ENCODE measurements at places on chromosomes 6 and 20. TPM values are rescaled to one million over a fixed set of nuclear protein-coding genes. Genes with fewer than 3 reads are reported as not detected.

The C6orf58 gene
- not detected for total RNA-seq

The SIRPB2 gene
- 0.52 TPM for total RNA-seq

The PSORS1C1 gene
- 2.0 TPM for total RNA-seq

The CHRNA4 gene
- not detected for total RNA-seq

The TCF15 gene
- 0.98 TPM for total RNA-seq

The MYLIP gene
- total RNA-seq = 14.1 TPM

The CST9 gene
- not detected for total RNA-seq

The HRH3 gene
- total RNA-seq = not detected

The NFATC2 gene
- 12.4 TPM for total RNA-seq

The SLC26A8 gene
- total RNA-seq = not detected
